ENCODE measurements at places on chromosomes 16 and 17.

DNA sequence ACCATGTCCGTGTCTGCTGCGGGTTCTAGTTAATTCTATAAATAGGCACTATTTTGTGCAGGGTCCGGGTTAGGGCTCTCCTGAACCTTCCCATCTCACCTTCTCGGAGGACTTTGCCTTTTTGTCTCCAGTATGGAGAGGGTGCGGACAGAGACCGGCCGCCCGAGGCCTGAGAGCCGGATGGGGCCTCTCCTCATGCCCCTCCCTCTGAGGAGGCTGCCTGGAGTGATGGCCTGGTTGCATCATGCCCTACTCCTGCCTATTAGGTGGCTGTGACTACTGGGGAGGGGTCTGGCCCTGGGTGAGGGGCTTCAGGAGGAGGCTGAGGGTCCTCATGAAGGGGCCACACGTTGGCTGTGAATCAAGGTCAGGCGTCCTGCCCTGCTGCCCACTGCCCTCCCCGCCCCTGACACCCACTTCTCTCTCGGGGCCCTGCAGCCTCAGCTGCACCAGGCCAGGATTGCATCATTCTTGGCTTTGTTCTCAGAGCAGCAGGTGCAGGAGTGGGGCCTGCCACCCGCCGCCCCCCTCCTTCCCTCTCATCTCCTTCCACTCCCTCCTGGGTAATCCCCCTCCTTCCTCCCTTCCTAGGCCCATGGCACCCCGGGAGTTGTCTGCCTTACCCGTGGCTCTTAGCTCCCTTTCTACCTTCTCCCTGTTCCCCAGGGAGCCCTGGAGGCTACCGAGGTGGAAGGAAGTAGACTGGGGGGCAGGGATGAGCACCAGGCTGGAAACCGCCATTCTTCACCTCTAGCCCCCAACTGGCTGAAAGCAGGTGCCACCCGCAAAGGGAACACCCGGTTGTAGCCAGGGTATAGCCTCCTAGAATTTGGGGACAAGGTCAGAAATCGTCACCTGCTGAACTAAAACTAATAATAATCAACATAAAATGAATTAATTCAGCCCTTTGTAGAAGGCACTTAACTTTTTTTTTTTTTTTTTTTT lies 12.7 kb upstream of the ARHGAP23 start:
- peak; percentile 68 for DNase-seq

DNA sequence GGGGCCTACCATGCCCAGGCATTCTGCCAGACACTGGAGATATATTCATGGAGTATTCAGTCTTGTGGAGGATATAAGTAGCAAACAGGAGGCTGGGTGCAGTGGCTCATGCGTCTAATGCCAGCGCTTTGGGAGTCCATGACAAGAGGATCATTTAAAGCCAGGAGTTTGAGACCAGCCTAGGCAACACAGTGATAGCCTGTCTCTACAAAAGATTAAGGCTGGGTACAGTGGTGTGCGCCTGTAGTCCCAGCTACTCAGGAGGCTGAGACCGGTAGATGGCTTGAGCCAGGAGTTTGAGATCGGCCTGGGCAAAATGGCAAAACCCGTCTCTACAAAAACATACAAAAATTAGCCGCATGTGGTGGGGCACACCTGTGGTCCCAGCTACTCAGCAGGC lies 37.7 kb upstream of the CDH3 start:
- DNase-seq: no peak

DNA sequence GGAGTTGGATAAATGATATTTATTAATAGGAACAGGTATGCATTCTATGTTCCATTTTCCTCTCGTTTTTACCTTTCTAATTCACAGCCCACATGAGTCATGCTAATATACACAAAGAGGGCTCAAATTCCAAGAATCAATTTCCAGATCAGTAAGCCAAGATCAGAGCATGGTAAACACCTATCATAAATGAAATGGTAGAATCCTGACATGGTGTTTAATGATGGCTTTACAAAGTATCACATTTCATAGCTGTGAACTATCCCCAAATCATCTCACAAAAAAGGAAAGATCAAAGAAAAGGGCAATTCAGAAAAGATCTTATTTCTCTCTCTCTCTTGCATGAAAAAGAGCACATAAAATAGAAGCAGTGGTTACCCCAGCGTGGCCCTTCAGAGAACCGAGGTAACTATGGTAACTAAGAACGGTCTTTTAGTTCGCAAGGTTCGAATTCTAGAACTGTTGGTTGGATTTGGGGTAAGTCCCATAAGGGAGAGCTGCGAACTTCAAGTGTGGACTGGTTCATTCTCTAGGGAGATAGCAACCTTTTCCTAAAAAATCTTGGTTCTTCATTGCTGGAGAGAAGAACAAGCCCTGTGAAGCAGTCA lies 73.0 kb downstream of the MARCHF10 start:
- no peak for DNase-seq

- no peak for DNase-seq
Observed at GRCh38 chr16:62462971-62463370, 426.7 kb upstream of the CDH8 start.

- DNase-seq: no peak
Observed at GRCh38 chr17:7406235-7406825, 1.3 kb upstream of the NLGN2 start.

DNA sequence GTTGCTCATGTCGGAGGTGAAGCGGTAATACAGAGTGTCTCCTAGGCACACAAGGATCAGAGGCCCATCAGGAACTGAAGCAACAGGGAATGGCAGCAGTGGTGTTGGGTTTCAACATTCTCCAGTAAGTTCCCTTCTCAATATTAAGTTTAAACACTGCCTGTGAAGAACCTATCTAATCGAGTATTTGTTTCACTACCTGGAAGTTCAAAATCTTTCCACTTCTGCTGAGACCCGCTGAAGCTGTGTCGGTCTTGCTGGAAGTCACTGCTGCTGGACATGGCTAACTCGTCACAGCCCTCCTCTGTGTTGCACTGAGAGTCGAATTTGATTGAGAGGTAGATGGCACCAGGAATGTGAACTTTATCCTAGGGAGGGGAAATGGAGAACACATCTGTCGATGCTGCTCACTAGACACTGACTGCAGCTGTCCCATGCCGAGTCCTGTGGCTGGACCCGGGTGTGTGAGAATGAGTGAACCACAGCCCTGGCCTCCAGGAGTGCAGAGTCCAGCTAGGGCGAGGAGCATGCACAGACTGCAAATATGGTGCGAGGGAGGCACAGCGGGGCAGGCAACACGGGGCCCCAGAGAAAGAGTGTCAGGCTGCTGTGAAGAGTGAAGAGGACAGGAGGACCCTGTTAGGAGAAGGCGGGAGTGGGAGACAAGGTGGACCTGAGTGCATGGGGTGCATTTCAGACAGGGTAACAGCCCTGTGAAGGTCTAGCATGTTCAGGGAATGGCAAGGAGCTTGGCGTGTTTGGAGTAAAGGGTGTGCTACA lies 50.1 kb upstream of the ATP2A3 start:
- DNase-seq: no peak

DNA sequence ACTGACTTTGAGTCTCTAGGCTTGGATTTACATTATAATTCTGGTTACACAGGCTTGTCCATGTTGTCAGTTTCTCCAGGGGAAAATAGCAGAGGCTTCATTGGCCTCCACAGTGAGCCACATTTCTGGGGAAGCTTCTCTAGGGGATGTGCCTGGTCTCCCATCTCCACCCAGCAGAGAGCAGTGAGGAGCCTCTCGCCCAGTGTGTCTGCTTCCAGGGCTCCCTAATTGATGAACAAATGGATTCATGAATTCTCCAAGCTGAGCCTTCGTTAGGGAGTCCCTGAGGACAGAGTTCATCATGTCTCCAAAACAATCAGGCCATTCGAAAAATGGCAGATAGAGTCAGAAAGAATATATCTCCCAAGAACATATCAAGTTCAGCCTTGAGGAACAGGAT lies 162.4 kb upstream of the TOX3 start:
- no peak for DNase-seq

DNA sequence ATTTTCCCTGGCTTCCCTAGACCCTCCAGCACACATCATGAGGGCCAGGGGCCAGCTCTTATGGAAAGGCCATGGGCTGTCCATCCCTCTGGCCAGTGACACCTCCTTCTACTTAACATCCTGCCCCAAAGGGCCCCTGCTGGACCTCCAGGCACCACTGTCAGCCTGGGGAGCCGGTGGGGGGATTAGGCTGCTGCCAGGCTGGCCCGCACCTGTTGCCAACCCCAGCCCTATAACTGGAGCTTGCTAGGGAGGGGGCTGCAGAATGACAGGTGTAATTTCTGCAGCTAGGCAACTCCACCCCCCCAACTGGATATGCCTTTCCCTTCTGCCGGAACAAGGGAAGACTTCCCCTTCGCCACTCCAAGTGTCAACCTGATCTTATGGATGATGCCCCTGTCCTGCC lies 12.5 kb downstream of the RARA start:
- no peak for DNase-seq

- no peak for DNase-seq
Observed at GRCh38 chr16:66418165-66418962, 8.7 kb upstream of the BEAN1 start.

GRCh38 chr16:89319886-89320781 lies 102.6 kb downstream of the ZNF778 start:
- DNase-seq: no peak

GRCh38 chr17:82236142-82236971 lies 7.5 kb downstream of the SLC16A3 start:
- DNase-seq: no peak

DNA sequence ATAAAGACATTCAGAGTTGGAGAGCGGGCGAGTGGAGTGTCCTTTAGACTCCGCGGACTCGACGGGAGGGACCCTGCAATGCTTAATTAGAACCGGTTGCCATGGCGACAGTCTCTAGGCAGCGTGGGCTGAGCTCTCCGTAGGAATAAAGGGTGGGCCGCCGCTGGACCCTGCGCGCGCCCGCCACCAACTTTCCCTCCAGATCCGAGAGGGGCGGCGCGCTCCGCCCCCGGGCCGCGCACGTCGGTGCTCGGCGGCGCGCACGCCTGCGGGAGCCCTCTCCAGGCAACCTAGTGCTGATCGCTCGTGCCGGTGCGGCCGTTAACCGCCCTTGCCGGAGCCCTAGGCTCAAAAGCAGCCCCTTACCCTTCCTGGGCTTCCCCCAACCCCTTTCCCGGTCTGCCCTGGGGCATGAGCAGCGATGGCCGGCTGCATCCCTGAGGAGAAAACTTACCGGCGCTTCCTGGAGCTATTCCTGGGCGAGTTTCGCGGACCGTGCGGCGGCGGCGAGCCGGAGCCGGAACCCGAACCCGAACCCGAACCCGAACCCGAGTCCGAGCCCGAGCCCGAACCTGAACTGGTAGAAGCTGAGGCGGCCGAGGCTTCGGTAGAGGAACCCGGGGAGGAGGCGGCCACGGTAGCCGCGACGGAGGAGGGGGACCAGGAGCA lies at the start of gene PPM1E:
PPM1E (plus strand) TSS at position 278 of the 669 bp plus-strand sequence.
- DNase-seq: peak; percentile 52

GRCh38 chr17:65626451-65626850 lies 65.0 kb upstream of the AXIN2 start:
- no peak for DNase-seq

Data from thymus (tissue), 14 donors.